ENCODE measurements at places on chromosomes 6 and 20.

DNA sequence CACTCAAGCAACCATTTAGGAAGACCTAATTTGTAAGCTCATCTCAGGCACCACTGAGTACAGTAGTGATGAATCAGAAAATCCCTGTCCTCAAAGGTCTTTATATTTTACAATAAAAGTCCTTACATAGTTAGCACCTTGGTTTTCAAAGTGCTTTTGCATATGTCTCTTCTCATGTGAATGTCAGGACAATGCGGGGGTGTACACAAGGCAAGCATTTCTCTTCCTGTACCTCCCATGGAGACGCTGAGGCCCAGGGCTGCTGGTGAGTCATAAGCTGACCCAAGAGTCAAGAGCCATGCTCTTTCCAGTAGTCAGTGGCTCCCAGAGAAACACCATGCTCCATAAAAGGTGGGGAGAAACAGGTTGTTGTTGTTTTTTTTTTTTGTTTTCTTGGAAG, 174.0 kb downstream of the GJA10 start:
- DNase-seq, result peak; percentile 47

- DNase-seq, result peak; percentile 46
Observed at GRCh38 chr20:38304845-38305447, 990 bp downstream of the BPI start.

- peak; percentile 22 for DNase-seq
Observed at GRCh38 chr6:28648878-28649375, 123.2 kb downstream of the GPX5 start.

DNA sequence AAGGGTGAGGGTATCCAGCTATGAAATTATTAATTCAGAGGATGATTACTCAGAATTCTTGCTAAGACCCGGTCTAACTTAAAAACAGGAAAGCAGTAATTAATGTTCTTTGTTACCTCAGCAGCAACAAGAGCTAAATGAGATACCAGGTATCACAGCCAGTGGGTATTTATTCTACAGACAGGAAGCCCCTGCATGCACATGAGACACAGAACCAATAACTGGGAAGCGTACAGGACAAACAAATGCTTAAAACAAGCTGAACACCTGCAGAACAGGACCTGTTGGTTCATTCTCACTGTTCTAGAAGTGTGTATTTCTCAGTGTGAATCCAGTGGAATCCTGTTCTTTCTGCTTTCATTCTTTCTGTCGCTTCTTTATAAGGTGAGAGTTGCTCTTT, 30.9 kb downstream of the SCML4 start:
- no peak for DNase-seq

DNA sequence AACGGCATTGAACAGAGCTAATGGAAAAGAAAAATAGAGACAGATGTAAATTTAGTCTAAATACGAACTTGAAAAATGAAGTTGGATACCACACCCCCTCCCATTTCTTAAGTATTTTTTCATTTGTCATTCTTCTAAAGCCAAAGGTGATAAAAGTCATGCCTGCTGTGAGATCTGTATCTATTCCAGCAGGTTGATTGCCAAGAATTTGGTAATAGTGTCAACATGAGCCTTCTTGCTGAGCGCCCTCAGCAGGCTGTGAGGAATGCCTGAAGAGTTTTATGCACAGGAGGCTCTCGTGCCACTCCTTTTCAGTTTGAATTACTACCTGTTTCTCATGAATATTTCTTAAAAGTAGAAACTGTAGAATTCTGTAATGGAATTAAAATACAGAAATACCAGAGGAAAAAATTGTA, 165.4 kb downstream of the QKI start:
- no peak for DNase-seq

DNA sequence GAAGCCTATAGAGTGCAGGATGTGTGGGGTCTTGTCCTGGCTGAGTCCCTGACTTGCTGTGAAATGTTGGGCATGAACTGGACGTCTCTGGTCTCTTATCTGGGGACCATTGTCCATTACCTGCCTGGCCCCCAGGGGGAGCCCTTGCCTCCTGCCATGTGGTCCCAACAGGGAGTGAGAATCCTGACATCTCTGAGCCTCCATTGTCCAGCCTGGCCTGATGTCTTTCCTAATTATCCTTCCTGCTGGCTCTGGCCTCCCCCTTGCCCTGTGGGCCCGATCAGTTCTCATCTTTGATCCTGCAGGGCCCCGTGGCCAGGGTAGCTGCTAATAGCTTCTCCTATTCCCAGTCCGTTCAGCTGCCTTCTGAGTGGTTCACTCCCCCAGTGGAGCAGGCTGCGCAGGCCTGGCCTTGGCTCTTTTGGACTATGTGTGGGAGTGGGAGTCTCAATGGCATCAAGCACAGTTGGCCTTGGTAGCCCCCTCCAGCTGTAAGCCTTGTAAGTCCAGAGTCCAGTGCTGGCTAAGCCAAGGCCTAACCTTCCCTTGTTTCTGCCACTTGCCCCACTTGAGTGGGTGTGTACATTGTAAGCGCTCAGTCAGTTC, 77.9 kb upstream of the RALY start:
- peak; percentile 84 for DNase-seq

DNA sequence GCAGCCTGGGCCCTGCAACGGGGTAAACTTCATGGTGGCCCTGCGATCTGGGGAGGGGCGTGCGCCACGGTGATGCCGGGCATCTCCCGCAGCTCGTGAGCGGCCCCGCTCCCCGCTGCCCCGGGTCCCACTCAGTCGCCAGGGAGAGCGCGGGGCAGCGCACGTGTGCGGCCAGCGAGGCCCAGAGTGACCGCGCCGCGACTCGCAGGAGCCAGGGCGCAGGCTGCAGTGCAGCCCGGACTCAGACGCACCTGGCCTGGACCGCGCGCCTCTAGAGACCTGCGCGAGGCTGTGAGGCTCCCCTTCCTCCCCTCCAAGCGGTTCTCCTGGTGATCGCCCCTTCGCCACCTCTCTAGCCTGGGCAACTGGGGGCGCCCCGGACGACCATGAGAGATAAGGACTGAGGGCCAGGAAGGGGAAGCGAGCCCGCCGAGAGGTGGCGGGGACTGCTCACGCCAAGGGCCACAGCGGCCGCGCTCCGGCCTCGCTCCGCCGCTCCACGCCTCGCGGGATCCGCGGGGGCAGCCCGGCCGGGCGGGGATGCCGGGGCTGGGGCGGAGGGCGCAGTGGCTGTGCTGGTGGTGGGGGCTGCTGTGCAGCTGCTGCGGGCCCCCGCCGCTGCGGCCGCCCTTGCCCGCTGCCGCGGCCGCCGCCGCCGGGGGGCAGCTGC, 652 bp downstream of the BMP6 start:
- DNase-seq, result no peak

DNA sequence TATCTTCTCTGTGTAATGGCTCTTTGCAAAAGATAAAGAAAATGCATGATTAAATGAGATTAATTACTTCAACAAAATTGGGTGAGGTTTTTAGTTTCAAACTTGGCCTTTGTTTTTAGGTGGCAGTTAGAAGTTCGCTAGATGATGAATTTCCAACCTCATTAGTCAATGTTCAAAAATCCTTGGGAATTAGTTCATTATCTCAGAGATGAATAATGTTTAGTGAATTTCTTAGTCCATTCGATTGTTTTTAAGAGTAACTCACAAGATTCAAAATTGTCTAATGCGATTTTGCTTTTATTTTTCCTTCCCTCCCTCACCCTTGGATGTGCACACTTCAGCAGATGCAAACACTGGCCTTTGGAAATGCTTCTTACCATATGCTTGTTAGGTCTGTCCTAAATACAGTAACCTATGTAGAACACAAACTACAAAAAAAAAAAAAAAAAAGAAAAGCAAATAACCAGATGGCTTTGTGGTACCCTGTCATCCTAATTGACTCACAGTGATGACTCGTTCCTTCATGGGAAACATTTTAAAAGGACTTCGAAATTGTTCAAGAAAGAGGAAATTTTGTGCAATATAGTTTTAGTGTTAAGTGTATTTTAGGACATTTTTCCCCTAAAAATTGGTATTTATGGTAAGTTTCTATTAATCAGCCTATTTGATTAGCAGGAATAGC, 66.7 kb downstream of the FAM229B start:
- DNase-seq, result peak; percentile 44

GRCh38 chr6:17714177-17714576, 7.5 kb upstream of the NUP153 start:
- DNase-seq, result no peak

DNA sequence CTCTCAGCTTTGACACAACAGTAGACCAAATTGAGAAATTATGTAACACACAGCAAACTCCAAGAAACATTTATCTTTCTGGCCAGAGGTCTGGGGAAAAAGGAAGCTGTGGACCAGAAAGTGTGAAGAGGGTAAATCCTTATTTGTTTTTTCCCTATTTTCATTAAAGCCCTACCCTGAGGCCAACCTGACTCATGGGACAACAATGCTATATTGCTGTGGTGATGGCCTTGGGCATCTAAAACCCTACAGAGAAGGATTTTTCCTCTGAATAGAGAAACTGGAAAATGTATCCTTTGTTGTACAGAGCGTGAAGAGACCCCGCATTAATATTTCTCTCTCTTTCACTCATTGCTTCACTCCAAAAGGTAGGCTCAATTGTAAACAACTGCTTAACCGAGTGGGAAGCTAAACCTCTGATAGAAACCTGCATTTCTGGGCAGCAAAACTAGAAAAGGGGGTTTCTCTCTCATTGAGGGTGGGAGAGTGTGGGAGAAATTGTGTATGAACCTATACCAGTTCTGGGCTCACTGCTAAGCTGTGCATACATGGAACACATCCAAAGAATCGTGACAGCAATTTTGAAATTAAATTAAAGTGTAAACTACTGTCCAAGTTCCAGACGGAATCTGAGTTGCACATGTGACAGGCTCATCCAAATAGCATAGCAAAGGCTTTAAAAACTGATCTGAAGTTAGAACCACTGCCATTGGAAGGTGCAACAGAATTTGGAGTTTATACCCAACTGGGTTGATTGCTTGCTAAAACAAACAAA, 175.5 kb downstream of the CLVS2 start:
- DNase-seq, result no peak

- no peak for DNase-seq
Observed at GRCh38 chr20:49595811-49596561, 28.0 kb upstream of the PTGIS start.

- no peak for DNase-seq
Observed at GRCh38 chr20:52959125-52959524, 13.0 kb upstream of the TSHZ2 start.

DNA sequence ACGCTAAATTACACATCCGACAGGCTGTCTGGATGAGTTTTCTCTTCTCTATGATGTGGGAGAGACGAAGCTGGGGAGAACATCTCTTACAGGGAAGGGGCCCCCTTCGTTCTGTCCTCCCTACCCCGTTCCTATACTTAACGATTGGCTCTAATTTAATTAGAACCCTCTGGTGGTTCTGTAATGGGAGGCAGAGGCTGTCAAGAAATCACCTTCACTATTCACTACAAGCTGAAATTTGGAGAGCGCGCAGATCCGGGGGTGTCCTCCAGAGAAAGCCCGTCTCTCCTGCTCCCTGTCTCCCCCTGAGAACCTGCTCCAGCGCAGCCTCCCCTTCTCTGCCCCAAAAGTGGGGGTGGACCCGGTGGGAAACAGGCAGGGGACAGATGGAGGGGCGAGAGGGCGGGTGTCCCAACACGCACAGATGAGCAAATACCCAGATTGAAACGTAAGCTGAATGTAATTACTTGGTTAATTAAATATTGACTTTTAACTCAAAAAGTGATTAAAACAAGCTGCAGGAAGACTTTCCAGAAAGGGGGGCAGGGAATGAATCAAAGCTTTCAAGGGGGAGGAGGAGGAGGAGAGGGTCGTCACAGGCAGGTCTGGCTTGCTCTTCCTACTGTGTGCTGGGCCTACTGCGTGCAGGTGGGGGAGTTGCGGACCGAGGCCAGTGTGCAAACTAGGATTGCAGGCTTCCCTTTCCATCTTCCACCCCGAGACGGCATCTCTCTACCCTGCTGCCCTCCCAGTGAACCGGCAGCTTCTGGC, 1.3 kb downstream of the SULF2 start:
- DNase-seq, result no peak

DNA sequence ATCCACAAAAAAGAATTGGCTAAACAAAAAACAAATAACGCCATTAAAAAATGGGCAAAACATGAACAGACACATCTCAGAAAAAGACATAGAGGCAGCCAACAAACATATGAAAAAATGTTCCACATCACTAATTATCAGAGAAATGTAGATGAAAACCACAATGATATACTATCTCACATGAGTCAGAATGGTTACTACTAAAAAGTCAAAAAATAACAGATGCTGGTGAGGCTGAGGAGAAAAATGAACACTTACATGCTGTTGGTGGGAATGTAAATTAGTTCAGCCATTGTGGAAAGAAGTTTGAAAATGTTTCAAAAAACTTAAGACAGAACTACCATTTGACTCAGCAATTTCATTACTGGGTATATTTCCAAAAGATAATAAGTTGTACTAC, 430.1 kb upstream of the JAG1 start:
- no peak for DNase-seq

- DNase-seq, result no peak
Observed at GRCh38 chr20:53387983-53388675, 205.5 kb downstream of the ZNF217 start.

DNA sequence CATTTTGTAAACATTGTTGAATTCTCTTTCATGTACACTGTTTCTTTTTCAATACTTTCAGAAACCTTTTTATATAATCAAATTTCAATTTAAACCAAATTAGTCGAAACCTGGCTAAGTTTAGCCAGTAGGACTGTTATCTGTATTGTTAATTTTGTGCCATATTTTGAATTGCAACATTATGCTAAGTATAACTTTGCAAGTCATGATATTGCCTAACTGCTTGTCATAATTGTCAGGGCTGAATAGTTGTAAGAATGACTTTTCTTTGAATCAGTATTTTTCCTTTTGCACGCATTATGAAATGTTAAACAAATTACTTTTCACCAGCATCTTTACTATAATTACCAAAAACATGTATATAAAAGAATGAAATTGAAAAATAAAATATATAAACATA, 82.7 kb downstream of the SAMD3 start:
- DNase-seq, result no peak

DNA sequence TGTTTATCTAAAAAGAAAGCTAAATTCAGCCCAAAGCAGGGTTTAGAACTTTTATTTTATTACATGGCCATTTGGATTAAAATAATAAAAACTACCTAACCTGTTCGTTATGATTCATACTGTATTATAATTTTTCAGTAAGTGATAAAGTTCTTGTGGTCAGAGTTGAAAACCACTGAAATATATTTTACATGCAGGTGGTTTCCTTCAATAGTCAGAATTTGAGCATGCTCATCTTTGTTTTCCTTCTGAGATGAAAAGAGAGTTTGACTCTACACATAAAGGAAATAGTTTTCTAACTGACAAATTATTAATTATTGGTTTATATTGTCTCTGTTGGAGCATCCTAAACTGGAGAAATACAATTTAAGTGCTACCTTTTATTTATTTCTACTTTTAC, 114.0 kb upstream of the FKBP1C start:
- no peak for DNase-seq

GRCh38 chr6:16413399-16413798, 175.0 kb downstream of the GMPR start:
- DNase-seq, result no peak

Data from RWPE1 (cell line).